Bronchus fibroblast of lung (primary cell): ENCODE measurements at places on chromosomes 2 and 18. TPM values are rescaled to one million over a fixed set of nuclear protein-coding genes. Genes with fewer than 3 reads are reported as not detected.

Gene ABHD1
- not detected in 2 replicates for total RNA-seq

Gene NOSTRIN
- total RNA-seq = under 0.01 TPM in 1 of 2 replicates, not detected in the other

Gene VAMP8
- total RNA-seq = 2.5 and 5.2 TPM in 2 replicates

Gene CYS1
- 0.30 and 0.50 TPM in 2 replicates for total RNA-seq

Gene GLB1L
- 11.4 and 12.9 TPM in 2 replicates for total RNA-seq

Gene LIMS3
- 1.0 and 1.2 TPM in 2 replicates for total RNA-seq

Gene TOGARAM2
- under 0.01 TPM in 1 of 2 replicates, not detected in the other for total RNA-seq

Gene SCYGR4
- total RNA-seq = not detected in 2 replicates
